ENCODE measurements at places on chromosomes 12 and 14.

DNA sequence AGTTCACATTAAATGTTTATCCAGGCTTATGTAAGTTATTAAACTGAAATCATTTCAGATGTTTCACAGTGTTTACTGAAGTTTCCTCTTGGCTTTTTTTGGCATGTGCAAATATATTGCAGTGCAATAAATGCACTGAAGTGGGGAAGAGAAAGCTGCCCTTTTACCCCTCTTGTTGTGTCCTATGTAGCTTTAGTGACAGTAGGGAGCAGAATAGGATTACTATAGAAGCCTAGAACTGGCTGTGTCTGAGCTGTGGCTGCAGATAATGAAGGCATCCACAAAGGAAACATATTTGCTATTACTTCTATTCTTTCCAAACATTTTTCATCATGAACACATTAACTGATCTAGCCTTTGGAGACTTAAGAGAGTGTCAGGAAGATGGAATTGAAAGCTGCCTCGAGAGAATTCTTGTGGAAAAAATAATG is 24.1 kb upstream of the CNTN1 start:
- DNase-seq: no peak

DNA sequence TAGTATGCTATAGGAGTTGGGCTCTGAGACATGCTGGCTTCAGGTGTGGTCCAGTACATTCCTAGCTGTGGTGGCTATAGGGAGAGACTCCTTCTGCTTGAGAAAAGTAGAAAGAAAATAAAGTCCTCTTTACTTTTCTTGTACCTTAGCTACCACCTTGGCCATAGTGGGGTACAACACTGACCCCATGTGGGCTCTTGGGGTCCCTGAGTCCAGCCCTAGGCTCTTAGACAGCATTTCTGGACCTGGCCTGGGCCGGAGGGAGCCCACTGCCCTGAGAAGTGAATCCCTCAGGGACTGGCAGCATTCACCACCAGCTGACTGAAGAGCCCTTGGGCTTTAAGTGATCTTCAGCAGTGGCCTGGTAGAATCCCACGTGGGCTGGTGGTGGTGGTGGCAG is 143.1 kb downstream of the SYT10 start:
- DNase-seq: no peak

- no peak for DNase-seq
Measured at GRCh38 chr14:24187539-24187915, 1.1 kb downstream of the IPO4 start.

DNA sequence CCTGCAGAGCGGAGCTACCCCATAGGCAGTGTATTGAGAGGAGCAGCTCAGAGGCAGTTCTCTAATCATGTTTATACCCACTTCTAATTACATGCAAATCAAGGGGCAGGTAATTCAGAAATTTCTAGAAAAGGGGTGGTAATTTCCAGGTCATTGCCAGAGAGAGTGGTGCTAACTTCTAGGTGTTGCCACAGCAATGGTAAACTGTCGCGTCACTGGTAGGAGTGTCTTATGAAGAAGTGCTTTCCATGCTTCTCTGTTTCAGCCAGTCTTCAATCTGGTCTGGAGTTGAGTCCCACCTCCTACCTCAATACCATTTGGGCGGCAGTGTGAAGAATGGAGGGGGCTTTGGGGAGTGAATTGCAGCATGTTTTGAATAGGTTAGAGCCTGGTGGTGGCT is 8.5 kb upstream of the AMN1 start:
- DNase-seq: no peak

DNA sequence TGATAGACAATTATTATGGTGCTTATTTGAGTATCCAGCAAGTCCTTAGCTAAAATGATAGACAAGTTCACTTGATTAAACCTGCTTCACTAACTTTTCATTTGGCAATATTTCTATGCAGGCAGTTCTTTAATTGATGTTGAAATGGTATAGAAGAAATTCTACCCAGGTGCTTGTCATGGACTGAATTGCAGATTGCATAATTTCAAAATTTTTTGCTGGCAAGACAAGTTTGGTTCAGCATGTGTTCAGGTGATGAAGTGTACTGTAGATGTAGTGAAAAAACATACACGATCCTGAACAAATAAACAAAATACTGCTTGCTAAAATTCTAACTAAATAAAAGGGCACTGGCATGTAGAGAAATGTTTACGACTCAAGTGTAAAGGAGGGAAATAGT is 189.0 kb downstream of the FOXA1 start:
- DNase-seq: no peak

DNA sequence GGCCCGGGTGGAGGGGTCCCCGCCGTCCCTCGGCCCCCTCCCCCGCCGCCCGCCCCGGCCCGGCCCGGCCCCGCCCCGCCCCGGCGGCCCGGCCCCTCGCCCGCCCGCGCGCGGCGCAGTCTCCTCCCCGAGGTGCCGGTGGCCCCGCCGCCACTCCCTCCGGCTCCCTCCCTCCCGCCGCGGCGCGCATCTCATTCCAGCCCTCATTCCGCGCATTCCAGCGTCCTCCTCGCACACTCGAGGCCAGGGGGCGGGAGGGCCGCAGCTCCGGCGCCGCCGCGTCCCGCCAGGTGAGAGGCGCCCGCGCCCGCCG is at the start of gene TEAD4:
Gene TEAD4 (plus strand): TSS at position 206 of the 313 bp plus-strand sequence.
- peak; percentile 92 for DNase-seq
